ENCODE measurements at places on chromosomes 2 and 18.
A peak's percentile ranks its signal among the peaks of the same experiment; 100 is the strongest.

DNA sequence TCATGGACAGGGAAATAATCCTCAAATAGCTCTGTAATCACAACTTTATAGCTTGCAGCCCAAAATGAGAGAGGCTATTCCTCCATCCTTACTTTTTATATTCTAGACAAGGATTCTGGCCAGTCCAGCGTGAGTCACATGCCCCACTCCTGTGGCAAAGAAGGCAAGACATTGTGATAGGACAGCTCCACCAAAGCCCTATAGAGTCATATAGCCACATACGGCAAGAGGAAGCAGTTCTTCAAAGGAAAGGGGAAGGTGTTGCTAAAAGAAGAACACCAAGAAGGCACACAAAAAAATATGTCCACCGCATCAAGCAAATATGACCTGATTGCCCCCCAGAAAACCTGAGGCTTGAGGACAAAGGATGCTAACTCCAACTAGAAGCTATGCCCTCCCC, 3.4 kb upstream of the GFPT1 start:
- DNase-seq, result no peak

GRCh38 chr2:239940861-239941570, 84.1 kb downstream of the NDUFA10 start:
- DNase-seq, result no peak

DNA sequence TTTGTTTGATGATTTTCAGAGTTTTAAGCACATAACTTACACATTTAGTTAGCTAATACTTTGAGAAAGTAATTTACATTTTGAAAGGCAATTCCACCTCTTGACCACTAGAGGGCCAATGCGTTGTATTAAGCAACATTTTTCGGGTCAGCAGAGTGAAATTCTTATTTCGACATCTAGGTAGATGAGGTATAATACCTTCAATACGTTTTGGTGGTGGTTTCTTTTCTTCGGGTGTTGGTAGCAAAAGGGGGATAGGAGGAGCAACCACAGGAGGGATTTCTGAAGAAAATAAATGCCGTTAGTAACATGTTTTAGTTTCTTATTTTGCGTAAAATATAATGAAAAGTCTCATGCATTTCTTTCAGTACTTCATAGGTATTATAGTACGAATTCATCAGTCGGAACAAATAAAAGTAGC, 106.3 kb downstream of the TTN start:
- peak; percentile 38 for DNase-seq

GRCh38 chr2:60106836-60107529, 446.5 kb downstream of the BCL11A start:
- no peak for DNase-seq

GRCh38 chr2:130828461-130828860, 8.3 kb upstream of the ARHGEF4 start:
- no peak for DNase-seq

DNA sequence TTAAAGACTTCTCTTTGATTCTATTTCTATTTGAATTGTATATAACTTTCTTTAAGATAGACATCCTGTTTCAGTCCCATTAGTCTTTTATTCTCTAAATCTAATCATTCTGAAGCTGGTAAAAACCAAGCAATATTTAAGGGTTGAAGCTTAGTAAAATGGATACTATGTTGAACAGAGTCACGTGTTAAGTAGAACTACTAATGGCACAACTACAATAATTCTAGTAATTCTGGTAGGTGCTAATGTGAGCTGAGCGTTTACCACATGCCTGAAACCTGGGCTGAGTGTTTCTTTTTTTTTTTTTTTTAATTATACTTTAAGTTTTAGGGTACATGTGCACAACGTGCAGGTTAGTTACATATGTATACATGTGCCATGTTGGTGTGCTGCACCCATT, 8.9 kb upstream of the AFF3 start:
- no peak for DNase-seq

DNA sequence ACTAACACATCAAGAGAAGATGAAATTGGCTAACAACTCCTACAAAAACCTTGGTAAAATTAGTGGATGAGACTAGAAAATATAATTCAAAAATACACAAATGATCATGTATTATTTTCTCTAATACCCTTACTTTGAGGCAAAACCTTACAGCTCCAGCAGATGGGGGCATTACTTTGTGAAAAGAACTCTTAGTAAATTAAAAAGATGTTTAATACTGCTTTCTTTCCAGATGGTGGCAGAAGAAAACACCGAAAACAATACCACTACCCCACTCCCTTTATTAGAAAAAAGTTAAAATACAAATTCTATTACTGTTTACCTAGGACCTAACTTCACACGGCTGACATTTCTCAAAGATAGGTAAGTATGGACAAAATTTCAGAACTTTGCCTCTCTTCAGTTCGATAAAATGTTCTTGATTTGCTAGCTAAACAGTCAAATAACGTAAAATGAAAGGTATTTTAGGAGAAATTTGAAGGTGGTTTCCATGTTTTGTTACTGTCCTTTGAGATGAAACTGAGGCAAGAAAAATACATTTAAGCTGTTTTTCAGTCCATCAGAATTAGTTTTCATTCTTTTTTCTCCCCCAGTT, 30.6 kb downstream of the ORC4 start:
- peak; percentile 64 for DNase-seq

DNA sequence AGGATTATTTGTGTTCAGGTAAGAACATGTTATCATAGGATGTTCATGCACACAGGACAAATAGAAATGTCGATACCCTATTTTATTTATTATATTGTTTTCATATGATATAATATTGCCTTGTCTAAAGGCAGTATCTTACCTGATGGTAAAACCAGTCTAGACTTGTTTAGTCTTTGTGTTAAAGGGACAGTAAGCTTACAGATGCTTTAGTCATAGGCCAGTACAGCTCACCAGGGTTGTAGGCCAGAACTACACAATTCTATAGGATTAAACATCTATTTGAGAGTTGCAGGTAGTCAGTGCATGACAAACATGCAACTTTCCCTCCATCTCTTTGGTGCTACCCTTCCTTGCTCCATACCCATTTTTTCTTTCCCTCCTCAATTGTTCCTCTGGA, 158.5 kb downstream of the GALNT3 start:
- DNase-seq, result no peak

DNA sequence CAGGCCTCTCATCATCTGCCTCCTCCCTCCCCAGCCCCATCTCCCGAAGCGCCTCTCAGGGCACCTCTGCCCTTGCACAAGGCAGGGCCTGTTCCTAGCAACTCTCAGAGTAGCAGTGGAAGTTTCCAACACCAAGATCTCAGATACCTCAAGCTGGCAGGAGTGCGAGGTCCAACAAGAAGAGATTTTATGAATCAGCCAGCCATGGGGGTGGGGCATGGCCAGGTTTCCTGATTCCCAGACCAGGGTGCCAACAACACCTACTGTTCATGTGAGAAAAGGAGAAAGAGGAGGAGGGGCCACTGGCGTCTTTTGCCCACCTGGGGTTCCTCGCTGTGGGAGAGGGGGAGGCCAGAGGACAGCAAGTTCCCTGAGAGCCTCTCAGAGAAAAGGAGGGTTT, 6.6 kb upstream of the STEAP3 start:
- DNase-seq, result no peak

DNA sequence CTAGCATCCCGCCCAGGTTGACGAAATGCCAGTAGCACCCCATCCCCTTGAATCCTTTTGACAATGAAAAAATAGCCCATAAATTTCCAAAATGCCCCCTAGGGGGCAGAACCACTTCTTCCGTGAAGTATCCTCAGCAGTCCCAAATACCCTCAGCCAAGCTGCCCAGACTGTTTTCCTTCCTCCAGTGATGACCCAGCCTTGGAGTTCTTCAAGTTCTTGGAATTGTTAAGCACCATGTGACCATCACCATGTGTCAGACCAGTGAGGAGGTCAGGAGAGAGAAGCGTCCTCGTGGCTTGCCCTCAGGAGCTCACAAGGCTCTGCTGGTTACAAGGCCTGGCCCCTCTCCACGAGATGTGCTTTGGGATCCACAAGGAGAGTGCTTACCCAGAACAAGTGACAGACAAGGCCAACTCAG, 1.4 kb upstream of the SLC23A3 start:
- peak; percentile 48 for DNase-seq

DNA sequence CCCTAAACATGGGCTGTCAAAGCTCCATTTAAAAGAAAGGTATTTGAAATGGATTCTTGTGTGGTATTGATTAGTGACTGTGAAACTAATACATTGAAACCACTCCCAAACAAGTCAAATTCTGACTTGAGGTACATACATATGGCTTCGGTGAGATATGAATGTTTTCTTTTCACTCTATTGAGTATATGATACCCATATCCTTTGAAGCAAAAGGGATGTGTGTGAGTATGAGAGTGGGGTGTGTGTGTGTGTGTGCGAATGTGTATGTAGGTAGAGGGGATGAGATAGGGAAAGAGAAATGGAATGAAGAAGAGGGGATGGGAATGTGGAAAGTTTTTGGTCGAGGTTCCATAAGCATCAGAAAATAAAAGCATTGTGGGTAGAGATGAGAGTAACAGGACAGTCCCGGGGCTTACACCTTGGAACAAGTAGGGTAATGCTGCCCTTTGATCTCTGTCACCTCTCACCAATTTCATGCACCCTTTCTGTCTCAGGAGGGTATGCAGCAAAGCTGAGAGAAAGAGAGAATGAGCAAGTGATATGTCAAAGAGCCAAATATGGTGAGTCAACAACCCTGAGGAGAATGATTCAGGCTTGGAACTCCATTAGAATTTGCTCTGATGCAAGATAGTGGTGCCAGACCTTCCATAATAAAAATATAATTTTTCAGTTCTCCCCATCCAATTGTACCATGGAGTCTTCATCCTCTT, 64.0 kb upstream of the ZEB2 start:
- DNase-seq, result no peak

GRCh38 chr2:175445281-175445680, 263.8 kb upstream of the ATP5MC3 start:
- DNase-seq, result no peak

DNA sequence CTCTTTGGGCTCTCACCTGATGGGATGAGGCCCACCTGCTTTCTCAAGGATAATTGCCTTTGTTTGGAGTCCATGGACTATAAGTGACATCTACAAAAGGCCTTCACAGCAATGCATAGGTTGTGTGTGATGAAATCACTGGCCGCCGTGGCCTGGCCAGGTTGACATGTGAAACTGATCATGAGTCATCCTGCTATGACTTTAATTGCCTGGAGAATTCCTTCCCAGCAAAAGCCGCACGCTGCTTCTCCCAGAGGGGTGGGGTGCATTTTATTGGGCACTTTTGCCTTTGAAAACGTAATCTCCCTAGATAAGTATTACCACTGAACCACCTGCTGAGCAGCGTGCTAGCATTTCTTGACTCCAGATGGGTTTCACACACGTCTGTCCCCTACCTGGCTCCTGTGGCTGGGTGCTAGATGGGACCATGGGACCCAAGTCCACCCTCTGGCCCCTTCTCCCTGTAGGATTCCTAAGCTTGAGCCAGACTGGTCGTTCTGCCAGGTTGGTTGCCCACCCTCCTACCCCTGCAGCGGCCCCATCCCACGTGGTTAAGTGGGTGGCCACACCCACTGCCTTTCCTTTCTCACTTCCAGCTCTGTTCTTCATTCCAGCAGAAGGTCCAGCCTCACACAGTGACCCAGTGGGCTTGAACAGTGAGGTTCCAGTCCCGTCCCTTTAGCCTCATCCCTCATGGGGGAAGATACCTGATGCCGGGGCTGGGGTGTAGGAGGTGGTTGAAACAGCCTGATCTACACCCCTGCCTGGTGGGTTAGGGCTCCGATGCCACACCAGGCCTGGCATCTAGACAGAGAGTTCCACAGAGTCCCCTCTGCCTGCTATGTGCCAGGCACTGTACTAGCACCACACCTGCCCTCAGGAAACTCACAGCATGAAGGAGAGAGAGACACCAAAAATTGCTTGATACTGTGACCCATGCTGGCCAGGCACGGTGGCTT, 89.6 kb downstream of the GBX2 start:
- DNase-seq, result no peak

DNA sequence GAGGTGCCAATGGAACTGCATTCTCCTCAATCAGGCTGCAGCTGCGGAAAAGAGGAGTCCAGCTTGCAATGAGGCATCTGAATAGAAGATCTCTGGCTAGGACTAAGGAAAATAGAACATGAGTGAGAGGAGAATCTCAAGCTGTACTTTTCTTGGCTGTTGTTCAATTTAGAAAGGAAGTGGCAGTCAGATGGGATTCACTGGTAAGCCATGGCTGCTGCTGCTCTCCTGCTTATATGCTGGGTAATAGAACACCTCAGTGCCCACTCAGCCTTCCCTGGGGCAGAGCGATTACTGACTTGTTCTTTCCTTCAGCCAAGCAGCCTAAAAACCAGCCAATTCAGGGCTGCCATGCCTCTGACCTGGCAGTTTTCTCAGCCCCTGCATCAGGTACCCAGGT, 17.6 kb upstream of the CHST9 start:
- no peak for DNase-seq

All from GM12865 (cell line).